ENCODE measurements at places on chromosomes 4 and X.

GRCh38 chr4:145618210-145618931 is 814 bp upstream of the MMAA start:
- DNase-seq: no peak

GRCh38 chrX:100969936-100970335 is 428 bp downstream of the ARL13A start:
- DNase-seq: no peak

DNA sequence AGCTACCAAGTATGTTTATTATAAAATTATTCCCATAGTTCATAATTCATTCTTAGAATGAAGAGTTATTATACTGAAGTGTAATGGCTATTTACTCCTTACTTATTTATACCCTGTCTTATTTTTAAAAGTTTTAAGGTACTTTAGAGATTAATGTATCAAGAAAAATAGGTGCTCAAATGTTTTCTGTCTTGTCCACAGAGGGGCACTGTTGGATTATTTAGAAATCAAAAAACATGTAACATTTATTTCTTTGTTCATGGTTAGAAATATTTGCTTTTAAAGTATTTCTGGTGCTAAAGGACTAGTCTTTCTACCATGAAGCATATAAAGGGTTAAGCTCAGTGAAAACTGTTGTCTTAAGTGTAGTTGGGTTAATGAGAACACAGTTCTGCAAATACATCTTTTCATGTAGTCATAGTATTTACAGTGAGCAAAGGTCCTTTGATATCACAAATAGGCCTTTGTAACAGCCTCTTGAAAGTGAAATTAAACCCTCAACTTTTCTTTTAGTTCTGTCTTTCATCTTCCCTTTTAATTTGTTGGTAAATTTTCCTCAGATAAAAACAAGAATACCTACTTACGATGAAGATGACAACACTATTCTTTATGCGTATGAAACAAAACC is 7.7 kb downstream of the SCML1 start:
- no peak for DNase-seq

- no peak for DNase-seq
Measured at GRCh38 chrX:119062750-119063374, 9.9 kb upstream of the CT47C1 start.

GRCh38 chr4:28788929-28789490 is 1928.4 kb downstream of the STIM2 start:
- no peak for DNase-seq

All from left renal cortex interstitium (tissue), 4 donors.